ENCODE measurements at places on chromosomes 11 and 22.

GRCh38 chr22:50174382-50175190 lies 4.1 kb downstream of the PANX2 start:
- no peak for DNase-seq

- no peak for DNase-seq
Observed at GRCh38 chr11:67680696-67681470, 6.5 kb upstream of the ALDH3B2 start.

DNA sequence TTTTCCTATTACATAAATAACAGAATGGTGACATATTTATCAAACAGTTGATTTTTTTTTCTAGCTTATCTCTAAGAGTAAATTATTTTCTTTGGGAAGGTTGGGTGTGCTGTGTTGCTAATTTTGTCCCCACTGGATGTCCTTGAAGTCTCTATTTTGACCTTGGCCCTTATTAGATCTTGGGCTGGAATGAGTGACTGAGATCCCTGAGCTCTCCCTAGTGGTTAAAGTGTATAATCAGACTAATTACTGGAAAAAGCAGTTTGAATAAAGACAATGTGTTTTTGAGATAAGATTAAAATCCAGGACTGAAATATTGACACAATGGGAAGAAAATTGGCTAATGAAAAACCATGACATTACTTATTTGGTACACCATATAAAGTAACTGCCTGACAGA lies 56.1 kb downstream of the AASDHPPT start:
- DNase-seq = no peak

- DNase-seq = no peak
Observed at GRCh38 chr22:44523981-44524759, 26.1 kb upstream of the RTL6 start.

- no peak for DNase-seq
Observed at GRCh38 chr22:20444325-20444724, 6.7 kb upstream of the SCARF2 start.

DNA sequence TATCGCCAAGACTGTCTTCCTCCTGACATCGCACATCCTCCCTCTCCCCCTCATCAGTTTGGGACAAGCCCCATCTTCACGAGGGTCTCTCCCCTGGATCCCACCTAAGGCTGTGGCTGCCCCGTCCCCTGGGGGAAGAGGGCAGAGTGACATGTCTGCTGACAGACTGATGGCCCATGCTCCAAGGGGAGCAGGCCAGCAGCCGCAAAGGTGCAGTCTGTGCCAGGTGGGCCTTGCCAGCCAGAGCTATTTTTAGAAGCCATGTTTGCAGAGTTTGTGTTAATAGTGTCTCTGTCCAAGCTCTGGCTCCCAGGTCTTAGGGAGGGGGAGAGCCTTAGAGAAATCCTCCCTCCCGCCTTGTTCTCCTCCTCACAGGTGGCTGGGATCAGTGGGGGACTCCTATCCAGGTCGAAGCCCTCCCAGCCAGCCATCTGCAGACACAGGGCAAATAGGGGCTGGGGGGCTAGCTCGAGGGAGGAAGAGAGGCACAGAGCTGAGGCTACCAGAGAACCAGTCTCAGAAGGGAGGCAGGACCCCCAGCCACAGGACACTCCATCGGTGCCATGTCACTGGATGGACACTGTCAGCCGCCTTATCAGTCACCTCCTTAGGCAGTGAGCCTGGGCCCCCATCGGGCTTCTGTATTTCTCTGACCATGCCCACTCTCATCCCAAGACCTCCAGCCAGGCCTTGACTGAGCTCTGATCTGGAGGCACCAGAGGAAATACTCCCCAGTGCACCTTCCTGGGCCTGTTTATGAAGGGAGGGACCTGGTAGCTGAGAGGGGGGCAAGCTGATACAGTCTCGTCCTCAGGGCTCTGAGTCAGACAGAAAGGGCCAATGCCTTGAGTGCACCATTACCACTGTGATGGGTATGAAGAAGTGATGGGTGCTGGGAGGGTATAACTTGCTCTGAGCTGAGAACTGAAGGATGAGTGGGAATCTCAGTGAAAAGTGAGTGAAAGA lies 49.3 kb downstream of the CHRDL2 start:
- DNase-seq = no peak

- DNase-seq = no peak
Observed at GRCh38 chr22:49656291-49656851, 171.3 kb downstream of the BRD1 start.

GRCh38 chr11:71268706-71269321 lies 16.4 kb upstream of the SHANK2 start:
- DNase-seq = no peak

DNA sequence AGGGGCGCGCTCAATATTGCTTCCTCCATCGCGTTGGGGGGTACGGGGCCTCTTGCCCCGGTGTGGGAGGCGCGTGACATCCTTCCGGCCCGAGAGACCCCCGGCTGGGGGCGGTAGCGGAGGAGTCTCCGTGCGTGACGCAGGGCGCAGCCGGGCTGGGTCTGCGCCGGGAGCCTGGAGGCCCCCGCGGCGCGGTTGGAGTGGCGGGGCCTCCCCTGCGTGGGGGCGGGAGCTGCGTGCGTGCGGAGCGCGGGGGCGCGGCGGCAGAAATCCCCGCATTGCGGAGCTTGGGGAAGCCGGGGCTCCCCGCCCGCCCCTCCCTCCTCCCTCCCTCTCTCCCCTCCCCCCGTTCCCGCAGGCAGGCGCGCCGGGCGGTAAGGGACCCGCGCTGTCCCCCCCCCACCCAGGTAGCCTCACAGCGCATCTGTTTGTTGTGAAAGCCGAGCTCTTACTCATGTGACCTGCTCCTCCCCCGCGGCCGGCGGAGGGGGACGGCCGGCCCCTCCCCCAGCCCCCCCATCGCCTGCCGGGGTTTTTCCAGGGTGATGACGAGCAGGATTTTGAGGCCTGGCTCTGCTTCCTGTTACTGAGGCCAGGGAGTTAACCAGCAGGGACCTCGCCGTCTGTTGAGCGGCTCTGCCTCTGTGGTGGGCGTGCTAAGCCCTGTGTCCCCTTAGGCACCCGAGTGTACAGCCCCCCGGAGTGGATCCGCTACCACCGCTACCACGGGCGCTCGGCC lies 1.6 kb downstream of the PIM3 start:
- DNase-seq = peak; percentile 92

- peak; percentile 14 for DNase-seq
Observed at GRCh38 chr11:130370845-130371590, 56.3 kb upstream of the ZBTB44 start.

DNA sequence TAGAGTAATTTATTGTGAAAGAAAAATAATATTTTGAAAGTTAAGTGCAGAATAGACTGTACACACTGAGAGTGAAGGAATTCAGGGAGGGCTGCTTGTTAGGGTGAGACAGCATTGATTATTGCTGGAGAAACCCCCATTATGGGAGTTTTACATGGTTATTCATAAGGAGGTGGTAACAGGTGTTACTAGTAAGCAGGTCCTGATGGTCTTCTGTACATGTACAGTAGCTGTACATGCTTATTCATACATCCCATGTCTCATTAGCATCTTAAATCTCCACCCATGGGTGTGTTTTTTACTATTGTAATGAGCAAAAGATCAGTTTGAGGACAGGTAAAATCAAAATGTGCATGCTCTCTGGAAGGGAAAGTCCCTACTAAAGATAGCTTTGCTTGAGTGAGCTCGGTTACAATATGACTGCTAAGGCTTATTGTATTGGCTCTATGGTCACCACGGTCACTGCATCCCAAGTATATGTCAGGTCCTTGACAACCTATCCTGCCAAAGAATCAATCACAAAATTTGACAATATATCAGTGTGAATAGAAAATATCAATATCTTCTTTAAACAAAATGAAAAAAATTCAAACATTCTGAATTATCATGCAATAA lies 6.2 kb downstream of the KDM4F start:
- no peak for DNase-seq

DNA sequence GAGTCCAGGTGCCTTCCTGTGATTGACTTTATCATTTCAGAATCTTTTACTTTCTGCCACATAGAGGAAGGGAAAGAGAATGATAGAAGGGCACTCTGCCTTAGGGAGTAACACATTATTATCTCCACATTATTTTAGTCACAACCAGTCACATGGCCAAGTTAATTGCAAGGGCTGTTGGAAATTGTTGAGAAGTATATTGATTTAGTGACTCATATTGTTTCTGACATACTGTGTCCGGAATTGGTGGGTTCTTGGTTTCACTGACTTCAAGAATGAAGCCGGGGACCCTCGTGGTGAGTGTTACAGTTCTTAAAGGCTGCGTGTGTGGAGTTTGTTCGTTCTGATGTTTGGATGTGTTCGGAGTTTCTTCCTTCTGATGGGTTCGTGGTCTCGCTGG lies 8.7 kb downstream of the OR51B4 start:
- no peak for DNase-seq

DNA sequence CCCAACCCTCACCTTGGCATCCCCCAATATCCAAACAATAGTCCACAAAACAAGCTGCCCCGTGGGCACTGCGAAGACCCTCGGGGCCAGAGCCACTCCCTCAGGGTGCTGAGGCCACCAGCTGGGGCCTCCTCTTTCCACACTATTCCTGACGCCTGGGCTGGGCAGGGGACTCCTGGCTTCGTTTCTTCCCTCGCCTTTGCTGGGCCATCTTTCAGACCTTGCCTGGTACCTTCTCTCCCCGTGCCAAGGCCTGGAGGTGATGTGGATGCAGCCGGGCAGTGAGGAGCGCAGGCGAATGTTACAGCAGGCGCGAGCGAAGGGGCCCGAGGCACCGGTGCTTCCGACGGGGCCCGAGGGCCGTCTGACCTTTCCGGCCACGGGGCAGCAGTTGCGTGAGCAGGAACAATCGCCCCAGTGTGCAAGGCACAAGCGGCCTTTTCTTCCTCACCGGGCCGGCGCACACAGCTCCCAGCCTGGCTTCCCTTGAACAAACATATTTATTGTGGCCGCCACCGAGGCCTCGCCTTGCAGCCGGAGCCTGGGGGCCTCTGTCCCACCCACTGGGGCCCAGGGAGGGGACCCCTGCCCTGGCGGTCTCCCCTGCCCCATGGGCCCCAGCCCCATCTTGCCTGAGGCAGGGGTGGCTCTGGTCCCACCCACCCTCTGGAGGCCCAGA lies 32.6 kb upstream of the KCNQ1OT1 start:
- DNase-seq = no peak

All from CD4-positive, alpha-beta T cell treated with Interleukin-4 for 1 hour (primary cell).